ENCODE measurements at places on chromosomes 1 and 21.

- DNase-seq: no peak
These were observed 81.6 kb upstream of the AK4 start for GRCh38 chr1:65066419-65066765.

DNA sequence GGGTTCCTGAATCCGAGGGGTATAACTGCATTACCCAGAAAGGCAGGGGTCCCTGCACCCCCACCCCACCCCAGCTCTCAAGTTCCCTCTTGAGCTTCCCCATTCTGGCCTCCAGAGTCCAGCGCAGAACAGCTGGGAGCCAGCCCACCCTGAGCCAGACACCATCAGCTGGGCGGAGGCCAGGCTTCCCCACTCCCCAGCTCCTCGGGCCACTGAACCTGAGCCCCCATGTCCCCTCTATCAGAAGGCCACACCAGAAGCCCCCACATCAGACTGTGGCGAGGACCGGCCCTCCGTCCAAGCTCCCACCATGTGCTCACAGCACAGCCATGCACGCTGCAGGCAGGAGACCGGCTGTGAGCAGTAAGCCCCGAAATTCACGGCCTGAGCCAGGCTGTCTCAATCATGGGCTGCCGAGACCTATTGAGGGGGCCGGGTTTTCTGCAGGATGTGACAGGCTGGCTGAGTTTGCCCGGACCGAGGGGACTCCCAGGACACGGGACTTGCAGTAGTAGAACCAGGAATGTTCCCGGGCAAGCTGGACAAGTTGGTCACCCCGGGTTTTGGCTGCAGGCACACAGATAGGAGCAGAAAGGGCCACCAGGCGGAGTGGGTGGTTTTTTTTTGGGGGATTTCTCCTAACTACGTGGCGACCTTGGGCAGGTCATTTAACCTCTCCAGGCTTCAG, 25.5 kb upstream of the TNFRSF1B start:
- no peak for DNase-seq

- no peak for DNase-seq
These were observed 2.7 kb downstream of the PDIK1L start for GRCh38 chr1:26114165-26114927.

DNA sequence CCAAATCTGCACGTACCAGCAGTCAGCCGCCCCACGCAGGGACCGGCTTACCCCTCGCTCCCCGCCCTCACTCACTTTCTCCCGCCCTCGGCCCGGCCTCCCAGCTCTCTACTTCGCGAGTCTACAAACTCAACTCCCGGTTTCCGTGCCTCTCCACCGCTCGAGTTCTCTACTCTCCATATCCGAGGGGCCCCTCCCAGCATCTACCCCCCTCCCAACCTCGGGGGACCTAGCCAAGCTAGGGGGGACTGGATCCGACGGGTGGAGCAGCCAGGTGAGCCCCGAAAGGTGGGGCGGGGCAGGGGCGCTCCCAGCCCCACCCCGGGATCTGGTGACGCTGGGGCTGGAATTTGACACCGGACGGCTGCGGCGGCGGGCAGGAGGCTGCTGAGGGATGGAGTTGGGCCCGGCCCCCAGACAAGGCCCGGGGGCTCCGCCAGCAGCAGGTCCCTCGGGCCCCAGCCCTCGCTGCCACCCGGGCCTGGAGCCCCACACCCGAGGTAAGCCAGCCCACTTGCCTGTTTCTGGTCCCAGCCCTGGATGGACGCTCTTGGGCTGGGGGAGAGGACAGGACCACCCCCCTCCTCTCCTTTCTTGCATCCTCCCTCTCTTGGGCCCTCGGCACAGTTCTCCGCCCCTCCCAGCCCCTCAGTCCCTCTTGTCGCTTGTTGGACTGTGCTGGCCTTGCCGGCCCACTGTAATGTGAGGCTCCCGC, at the start of gene ARTN:
TSS of gene ARTN (plus strand) at position 416 of the 715 bp plus-strand sequence. CDS start 1,856 bp downstream, outside the sequence.
- no peak for DNase-seq

DNA sequence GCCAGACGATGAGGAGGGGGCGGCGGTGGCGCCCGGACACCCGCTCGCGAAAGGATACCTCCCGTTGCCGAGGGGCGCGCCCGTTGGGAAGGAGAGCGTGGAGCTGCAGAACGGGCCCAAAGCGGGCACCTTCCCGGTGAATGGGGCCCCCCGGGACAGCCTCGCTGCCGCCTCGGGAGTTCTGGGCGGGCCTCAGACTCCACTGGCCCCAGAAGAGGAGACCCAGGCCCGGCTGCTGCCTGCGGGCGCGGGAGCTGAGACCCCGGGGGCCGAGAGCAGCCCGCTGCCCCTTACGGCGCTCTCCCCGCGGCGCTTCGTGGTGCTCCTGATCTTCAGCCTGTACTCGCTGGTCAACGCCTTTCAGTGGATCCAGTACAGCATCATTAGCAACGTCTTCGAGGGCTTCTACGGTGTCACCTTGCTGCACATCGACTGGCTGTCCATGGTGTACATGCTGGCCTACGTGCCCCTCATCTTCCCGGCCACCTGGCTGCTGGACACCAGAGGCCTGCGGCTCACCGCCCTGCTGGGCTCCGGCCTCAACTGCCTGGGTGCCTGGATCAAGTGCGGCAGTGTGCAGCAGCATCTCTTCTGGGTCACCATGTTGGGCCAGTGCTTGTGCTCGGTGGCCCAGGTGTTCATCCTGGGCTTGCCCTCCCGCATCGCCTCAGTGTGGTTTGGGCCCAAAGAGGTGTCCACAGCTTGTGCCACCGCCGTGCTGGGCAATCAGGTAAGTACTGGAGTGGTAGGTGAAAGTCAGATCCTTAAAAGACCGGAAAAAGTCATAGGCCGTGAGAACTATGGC, 588 bp downstream of the FLVCR1 start:
- DNase-seq: no peak

Data from activated effector memory CD4-positive, alpha-beta T cell treated with Interleukin-2 at 50 U/mL for 16 hours (primary cell).